ENCODE measurements at places on chromosomes 12 and 14.

DNA sequence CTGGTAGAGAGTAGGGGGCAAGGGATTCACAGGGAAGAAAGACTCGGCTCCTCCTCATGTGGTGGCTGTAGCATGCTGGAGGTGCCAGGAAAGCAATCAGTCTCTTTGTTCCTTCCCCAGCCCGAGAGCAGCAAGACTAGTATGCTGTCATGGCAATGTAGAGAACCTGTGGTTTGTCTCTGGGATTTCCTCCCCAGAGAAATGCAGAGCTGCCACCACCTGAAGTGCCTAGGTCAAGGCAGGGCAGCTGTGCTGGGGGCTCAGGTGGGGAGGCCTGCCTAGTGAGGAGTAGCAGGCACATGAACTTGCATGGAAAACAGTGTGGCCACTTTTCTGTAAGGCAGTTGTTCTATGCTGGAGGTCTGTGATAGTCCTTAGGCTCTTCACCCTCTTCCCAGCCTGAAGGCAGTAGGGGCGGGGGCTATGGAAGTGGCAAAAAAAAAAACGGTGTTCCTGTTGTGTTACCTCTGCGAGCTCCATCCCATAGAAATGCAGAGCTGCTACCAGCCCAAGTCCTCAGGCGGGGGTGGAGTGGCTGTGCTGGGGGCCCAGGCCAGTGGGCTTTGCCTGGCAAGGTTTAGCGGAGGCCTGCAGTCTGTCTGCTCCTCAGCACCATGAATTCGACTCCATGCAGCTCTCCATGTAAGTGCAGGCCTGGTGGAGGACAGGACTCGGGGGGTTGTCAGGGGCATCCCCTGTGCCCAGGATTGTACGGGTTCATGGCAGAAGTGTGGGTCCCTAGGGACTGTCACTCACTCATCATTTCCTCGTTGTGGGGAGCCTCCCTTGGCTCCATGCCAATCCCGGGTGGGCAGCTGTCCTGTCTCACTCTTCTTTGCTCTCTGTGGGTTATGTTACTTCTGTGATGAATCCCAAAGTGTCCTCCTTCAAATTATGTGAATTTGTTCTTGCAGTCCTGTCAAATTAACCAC lies 4.1 kb upstream of the CLEC4D start:
- no peak for DNase-seq

- DNase-seq: no peak
These were observed 235.2 kb downstream of the PCNX1 start for GRCh38 chr14:71142375-71143038.

GRCh38 chr14:65190312-65190711 lies 88.0 kb upstream of the MAX start:
- no peak for DNase-seq

GRCh38 chr12:100574187-100575074 lies 947 bp downstream of the GAS2L3 start:
- DNase-seq: no peak

DNA sequence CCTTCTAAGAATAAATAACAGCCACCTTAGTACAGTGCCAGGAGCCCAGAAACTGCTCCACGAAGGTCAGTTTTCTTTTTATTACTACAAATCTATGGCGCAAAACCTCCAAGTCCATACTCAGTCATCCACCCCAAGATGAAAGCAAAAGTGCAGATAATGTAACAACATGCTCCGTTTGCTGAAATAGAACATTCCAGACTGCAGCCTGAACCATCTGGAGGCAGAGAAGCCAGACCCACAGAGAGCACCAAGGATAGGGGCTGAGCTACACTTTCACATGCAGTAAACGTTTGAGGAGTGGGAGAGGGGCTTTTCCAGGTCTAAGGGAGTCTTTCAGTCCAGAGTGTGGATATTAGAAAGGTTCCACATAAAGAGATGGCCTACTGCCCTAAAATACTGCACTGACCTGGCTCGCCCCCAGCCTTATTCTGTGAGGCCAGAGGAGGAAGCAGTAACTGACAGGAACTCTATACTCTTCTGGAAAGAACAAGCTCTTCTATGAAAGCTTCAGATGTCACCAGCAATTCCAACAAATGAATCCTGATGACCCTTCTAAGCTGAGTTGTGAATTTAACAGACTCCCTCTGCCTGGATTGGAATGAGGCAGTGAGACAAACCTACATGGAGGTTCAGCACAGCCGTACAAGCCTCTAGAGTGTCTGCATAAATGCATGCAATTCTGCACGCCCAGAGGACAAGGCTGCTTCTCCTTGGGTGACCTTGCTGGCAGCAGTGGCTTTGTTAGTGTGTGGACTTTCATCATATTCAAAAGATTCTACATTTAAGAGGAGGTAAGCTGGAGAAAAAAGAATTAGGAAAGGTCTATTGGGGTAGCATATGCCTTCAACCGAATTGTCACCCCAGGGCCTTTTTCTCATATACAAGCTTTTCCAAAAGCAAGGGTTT lies 153.9 kb upstream of the EGLN3 start:
- no peak for DNase-seq

DNA sequence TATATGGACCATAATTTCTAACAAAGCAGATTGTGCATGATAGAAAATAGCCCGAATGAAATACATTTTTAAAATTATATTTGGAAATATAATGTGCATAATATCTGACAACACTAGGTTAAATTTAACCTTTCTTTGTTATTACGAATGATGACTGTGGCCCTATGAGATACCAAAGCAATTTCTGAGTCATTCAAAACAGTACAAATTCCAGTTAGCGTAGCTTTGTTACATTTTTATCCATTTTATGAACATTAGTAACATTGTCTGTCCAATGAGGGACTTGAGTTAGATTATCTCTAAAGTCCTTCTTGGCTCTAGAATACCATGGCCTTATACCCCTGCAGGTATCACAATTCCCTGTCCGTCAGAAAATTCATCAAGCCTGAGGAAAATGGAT lies 39.0 kb upstream of the REP15 start:
- no peak for DNase-seq

GRCh38 chr12:92369056-92369455 lies 223.4 kb upstream of the BTG1 start:
- DNase-seq: no peak

- no peak for DNase-seq
These were observed 128.1 kb downstream of the TTC6 start for GRCh38 chr14:37723515-37723914.

DNA sequence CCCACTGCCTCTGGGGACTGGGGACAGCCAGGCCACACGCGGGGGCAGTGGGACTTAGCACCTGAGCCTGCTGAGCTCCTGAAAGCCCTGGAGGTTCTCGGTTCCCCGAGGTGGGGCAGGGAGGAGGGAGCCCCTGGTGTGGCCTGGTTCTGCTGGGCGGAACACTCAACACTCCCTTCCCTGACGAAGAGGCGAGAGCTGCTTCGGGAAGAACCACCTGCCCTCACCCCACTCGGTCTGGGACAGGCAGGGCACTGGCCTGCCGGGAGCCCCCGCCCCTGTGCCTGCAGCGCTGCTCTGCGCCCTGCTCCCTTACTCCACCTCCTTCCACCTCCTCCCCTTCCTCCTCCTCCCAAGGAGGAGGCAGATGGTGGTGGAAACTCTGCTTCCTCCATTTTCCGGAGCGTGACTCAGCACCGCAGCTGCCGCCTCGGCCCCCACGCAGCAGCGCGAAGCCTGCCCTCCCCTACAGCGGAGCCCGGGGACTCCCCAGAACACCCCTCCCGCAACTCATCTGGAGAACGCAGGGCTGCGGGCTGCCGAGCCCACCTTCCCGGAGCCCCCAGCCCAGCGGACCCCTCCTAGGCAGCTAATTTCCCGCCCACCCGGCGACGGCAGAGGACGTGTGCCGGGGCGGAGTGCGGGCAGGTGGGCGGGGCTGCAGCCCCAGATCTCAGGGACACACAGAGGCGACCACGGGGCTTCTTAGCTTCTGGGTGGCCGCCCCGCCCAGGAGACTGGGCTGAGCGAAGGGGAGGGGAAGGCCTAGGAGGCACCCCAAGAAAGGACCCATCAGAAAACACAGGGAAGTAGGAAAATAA lies 11.7 kb upstream of the INF2 start:
- DNase-seq: peak; percentile 75

- DNase-seq: no peak
These were observed 68.4 kb downstream of the CRACR2A start for GRCh38 chr12:3684449-3685051.

DNA sequence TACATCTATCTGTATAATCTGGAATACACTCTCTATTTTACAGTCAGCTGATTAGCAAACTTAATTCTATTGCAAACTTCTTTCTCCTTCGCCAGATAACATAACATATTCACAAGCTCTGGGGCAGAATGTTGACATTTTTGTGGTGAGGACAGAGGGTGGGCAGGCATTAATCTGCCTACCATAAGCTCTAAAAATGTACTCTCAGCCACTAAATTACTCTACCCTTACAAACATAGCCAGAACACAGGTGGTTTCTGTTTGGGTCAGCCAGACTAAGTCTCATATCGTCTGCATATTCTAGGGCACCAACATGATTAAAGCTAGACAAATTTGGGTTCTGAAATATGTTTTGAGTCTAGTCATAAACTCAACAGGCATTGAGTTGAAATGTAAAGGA lies 90.1 kb downstream of the SLC6A15 start:
- DNase-seq: no peak

GRCh38 chr12:25904442-25904841 lies 54.0 kb upstream of the RASSF8 start:
- no peak for DNase-seq

GRCh38 chr12:63151623-63152320 lies 771 bp upstream of the AVPR1A start:
- peak; percentile 6 for DNase-seq

- DNase-seq: no peak
These were observed 26.9 kb upstream of the MYBPC1 start for GRCh38 chr12:101567918-101568317.

GRCh38 chr14:83260751-83261150 lies 1727.1 kb upstream of the SEL1L start:
- no peak for DNase-seq

DNA sequence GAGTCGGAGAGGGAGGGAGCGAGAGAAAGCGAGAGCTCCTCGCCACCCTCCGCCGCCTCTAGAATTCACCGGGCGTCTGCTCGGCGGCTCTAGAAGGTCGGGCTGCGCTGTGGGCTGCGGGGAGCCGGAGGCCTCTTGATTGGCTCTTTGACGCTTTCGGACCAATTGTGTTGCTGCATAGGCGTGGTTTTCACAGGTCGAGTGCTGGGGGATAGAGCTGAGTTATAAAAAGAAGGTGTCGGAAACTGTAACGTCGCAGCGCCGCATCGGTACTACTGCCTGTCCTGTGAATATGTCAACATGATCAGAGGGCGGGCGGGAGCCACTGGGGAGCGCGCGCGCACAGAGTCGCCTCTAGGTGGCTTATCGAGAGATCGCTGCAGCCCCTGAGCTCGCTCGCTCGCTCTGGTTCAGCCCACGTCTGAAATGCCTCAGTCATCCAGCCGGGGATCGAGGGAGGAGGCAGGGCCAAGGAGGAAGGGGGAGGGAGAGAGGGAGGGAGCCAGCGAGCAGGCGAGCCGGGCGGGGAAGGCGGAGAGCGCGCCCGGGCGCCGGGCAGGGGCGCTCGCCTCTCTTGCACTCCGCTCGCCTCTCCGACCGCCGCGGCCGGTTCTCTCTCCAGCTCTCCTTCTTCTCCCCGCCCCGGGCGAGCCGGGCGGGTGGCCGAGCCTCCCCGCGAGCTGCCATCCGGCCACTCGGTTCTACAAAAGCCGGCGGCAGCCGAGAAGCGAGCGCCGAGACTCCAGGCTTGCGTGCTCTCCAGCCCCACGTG lies at the start of gene TBX3:
Gene TBX3 (minus strand): TSS at position 78 of the 772 bp plus-strand sequence. CDS start 975 bp downstream, outside the sequence.
- DNase-seq: no peak

DNA sequence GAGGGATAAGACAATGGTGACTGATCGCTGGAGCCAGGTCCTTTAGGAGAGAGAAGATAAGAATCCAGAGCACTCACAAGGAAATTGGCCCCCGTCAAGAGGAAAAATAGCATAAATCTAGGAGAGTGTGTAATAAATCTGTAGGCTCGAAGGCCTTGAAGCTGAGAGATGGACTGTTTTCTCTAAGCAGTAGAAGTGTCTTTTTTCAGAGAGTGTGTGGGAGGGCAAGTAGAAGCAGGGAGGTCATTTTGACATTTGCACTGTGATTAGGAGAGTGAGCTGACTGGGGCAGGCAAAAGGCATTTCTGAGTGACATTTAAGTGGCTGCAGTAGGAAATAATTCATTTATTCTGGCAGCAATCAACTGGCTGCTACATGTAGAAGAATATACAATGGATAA lies 78.0 kb upstream of the DDHD1 start:
- no peak for DNase-seq

DNA sequence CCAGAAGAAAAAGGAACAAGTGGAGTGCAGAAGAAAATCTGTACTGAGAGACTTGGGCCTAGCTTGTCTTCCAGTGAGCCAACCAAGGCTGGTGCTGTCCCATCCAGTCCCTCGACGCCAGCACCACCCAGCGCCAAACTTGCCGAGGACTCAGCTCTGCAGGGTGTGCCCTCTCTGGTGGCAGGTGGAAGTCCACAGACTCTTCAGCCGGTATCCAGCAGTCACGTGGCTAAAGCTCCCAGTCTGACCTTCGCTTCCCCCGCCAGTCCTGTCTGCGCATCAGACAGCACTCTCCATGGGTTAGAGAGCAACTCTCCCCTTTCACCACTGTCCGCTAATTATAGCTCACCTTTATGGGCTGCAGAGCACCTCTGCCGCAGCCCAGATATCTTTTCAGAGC lies 15.6 kb downstream of the CIPC start:
- no peak for DNase-seq

DNA sequence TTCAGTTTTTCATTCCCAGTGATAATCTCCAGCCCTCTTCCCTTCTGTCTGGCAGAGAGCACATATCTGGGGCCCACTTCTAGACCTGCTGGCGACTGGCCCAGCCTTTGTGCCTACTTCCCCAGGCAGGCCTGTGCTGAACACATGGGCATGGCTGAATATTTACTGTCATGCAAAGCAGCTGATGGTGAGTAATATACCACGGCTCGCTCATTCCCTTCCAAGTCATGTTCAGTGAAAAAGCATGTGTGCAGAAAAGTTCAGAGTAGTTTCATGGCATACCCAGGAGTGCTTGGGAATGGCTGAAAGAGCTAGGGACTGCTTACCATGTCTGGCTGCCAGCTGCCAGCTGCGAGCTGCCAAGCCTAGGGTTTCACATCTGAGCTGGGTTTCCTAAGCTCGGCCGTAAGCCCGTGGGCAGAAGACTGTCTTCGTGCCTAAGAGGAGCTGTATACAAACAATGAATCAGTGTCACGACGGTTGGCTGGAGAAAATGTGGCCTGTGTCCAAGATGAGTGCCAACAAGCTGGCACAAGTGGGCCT lies 179.9 kb upstream of the PELI2 start:
- peak; percentile 55 for DNase-seq

GRCh38 chr12:68821357-68822188 lies 13.6 kb downstream of the MDM2 start:
- DNase-seq: no peak

All from caudate nucleus (tissue), 63 donors.